ENCODE measurements at places on chromosomes 3 and 15.
A peak's percentile ranks its signal among the peaks of the same experiment; 100 is the strongest.

GRCh38 chr15:78768531-78769408 is 42.5 kb downstream of the ADAMTS7 start:
- no peak for DNase-seq

DNA sequence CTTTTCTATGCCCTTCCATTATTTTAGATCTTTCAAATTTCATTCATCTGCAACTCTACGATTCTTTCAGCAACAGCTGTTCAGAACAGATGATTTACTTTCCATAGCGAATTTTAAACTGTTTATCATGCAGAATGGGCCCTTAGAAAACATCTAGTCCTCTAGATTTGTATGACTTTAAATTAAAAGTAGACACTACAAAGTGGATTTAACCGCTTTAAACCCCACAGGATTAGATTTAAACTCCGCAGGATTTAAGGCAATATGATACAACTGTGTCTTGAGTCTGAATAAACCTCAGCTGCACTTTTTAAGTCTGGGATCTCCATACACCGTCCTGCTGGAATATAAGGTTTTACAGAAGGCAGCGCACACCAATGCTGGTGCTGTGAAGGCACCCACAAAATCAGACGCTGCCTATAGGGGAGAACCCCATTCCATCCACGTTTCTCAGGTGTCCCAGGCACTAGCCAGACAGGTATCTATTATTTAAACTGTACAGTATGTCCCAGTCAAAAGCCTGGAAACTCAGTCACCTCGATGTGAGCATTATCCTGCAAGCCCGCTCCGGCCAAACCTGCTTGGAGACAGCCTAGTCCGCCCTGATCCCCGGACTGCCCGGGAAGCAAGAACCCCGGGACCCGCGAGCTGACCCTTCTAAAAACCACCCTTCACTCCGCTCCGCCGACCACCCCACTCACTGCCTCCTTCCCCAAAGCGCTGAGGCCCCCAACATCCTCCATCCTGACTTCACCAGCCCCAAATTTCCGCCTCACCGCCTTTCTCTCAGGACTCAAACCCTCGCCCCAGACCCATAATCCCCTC is 768 bp downstream of the ANO10 start:
- DNase-seq: no peak

DNA sequence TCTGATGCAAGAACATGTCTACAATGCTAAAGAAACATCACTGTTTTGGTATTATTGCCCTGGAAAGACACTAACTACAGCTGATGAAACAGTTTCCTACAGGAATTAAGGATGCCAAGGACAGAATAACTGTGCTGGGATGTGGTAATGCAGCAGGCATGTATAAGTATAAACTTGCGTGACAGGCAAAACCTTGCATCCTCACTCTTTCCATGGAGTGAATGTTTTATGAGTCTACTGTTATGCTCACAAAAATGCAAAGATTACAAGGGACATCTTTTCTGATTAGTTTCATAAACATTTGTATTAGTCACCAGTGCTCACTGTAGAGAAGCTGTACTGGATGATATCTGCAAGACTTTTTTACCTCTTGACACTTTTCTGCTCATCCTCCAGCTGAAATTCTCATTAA is 143.6 kb downstream of the NAALADL2 start:
- no peak for DNase-seq

GRCh38 chr3:127739347-127740135 is 66.8 kb downstream of the ABTB1 start:
- DNase-seq: no peak

DNA sequence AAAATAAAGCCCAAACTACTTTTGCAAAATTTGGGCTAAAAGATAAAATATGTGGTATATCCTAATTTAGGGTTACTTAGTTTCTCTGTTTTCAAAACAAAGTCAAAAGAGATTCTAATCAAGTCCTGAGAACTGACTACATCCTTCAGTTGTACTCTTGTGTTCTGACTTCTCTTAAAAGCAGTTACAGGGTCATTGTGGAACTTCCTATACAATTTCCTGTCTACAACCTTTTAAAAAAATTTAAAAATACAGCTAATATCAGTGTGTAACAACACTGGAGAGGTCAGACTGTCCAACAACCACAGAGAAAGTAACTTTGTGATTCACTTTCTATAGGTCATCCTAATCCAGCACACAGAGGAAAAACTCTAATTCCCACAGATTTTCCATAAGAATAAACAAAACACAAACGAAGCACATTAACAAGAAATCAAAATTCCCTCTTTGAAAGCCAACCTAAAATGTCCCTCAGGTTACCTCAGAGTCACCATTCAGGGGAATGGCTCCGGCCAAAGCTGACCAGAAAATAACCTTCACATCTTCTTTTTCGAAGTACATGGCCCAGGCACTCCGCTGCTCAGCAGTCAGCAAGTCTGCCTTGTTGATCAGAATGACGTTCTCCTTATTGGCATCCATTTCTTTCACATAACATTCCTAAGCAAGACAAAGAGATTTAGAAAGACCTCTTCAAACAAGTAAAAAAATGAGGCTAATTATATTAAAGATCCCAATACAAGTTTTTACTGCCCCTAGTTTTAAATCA is 13.3 kb downstream of the LSG1 start:
- peak; percentile 38 for DNase-seq

All from kidney capillary endothelial cell (primary cell).